Neural cell (in vitro differentiated cells): ENCODE measurements at places on chromosomes 12 and 14. TPM values are rescaled to one million over a fixed set of nuclear protein-coding genes. Genes with fewer than 3 reads are reported as not detected.

Gene INSM2
- 0.98 and 2.4 TPM in 2 replicates for polyA plus RNA-seq

Gene CDKN3
- 0.94 and 5.9 TPM in 2 replicates for polyA plus RNA-seq

Gene RTN1
- polyA plus RNA-seq: 1,138 and 1,179 TPM in 2 replicates

Gene ENDOU
- polyA plus RNA-seq: not detected in 2 replicates

Gene ADAM21
- polyA plus RNA-seq: 0.34 and 0.58 TPM in 2 replicates

Gene FAM161B
- 12.2 and 14.2 TPM in 2 replicates for polyA plus RNA-seq
